ENCODE measurements at places on chromosomes 3 and 15.
A peak's percentile ranks its signal among the peaks of the same experiment; 100 is the strongest.

GRCh38 chr3:188385295-188385694 is 231.3 kb downstream of the LPP start:
- DNase-seq = no peak

GRCh38 chr3:13041113-13041776 is 32.0 kb downstream of the IQSEC1 start:
- DNase-seq = no peak

- no peak for DNase-seq
Measured at GRCh38 chr3:50961386-50961785, 286.7 kb downstream of the DOCK3 start.

DNA sequence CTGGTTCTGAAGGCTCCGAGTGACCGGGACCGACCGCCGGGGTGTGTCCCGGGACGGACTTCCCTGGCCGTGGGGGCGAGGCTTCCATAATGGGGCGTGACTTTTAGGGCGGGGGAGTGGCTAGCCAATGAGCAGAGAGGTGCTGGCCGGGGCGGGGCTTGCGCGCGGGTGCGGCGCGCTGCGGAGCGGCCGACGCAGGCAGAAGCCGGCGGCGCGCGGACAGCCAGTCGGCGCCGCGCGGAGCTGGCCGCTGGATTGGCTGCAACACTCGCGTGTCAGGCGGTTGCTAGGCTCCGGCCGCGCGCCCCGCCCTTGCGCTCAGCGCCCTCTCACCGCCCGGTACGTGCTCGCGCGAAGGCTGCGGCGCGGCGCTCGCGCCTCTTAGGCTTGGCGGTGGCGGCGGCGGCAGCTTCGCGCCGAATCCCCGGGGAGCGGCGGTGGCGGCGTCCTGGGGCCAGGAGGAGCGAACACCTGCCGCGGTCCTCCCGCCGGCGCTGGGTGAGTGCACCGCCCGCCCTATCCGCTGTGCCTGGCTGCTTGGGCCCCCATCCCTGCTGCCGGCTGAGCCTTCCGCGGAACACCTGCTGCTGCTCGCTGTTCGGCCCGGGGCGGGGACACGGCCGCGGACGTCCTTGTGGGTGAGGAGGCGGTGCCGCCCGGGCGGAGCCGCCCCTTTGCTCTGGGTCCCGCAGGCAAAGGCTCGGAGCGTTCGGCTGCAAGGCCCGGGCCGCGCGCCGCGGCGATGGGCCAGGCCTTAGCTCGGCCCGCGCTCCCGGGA is at the start of gene DAG1:
DAG1 (plus strand) TSS at position 332 of the 778 bp plus-strand sequence. CDS start 40,268 bp downstream, outside the sequence.
- DNase-seq = peak; percentile 95

DNA sequence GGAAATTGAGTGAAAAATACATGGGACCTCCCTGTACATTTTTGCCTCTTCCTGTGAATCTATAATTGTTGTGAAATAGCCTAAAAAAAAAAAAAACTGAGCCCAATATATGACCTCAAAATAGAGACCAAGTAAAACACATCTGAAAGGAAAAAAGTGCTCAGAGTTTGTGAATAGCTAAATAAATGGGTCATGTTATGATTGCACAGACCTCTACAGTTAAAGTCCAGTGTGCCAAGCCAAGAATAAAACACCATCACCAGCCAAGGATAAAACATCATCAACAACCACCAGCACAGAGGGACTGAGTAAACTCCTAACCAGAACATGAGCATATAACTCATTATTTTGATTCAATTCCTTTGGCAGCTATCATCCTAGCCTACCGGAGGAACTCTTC is 115.6 kb upstream of the AGTR1 start:
- no peak for DNase-seq

DNA sequence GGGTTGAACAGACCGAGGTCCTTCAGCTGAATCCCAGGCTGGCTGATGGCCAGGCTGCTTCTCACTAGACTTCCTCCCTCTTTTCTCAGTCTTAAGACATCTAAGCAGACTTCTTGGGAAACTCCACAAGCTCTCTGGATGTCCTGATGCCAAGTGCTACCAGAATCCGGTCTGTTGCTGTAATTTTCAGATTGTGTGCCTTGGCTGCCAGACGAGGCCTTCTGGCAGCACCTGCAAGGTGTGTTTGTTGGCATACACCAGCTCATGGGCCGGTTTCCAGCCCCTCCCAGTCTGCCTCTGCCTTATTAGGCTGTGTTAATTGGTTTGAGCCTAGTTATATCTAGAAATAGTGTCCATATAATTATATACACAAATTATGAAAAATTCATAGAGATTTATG is 120.6 kb downstream of the TNIK start:
- no peak for DNase-seq

- DNase-seq = no peak
Measured at GRCh38 chr3:1495466-1495865, 402.6 kb downstream of the CNTN6 start.

DNA sequence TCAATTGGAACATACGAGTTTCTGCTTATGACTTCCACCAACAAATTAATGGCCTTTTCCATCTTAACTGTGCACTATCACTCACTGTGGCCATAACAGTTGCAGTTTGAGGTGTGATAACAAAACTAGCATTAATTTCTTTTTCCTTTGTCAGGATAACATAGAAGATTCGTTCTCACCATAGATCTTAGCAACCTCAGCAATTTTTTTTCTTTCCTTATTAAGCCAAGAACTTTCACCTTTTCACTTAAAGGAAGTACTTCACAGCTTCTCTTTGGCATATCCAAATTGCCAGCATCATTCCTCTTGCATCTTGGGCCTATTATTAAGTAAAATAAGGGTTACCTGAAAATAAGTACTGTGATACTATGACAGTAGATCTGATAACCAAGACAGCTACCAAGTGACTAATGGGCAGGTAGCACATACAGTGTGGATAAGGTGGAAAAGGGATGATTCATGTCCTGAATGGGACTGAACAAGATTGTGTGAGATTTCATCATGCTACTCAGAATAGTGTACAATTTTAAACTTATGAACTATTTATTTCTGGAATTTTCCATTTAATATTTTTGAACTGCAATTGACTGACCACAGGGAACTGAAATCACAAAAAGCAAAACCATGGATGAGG is 46.6 kb downstream of the CEP70 start:
- DNase-seq = no peak

- no peak for DNase-seq
Measured at GRCh38 chr15:21261965-21262850, 178.1 kb downstream of the POTEB3 start.

GRCh38 chr3:183485093-183485492 is 56.7 kb upstream of the MCF2L2 start:
- DNase-seq = no peak

DNA sequence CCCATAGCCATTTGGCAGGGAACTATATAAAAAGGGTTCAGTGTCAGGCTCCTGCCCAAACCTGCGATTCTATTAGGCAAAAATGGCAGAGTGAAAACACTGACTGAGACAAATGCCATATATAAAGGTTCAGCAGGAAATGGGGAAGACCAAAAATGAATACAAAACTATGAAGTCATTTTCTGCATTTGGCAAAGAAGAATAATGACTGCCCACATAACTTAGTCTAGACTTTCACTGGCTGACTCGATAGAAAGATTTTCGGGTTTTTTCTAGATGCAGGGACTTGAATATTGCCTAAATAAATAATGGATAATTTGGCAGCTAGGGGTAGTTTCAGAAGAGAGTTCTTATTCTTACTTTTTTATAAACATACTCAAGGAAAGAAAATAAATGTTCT is 178.0 kb downstream of the TPRG1 start:
- no peak for DNase-seq

DNA sequence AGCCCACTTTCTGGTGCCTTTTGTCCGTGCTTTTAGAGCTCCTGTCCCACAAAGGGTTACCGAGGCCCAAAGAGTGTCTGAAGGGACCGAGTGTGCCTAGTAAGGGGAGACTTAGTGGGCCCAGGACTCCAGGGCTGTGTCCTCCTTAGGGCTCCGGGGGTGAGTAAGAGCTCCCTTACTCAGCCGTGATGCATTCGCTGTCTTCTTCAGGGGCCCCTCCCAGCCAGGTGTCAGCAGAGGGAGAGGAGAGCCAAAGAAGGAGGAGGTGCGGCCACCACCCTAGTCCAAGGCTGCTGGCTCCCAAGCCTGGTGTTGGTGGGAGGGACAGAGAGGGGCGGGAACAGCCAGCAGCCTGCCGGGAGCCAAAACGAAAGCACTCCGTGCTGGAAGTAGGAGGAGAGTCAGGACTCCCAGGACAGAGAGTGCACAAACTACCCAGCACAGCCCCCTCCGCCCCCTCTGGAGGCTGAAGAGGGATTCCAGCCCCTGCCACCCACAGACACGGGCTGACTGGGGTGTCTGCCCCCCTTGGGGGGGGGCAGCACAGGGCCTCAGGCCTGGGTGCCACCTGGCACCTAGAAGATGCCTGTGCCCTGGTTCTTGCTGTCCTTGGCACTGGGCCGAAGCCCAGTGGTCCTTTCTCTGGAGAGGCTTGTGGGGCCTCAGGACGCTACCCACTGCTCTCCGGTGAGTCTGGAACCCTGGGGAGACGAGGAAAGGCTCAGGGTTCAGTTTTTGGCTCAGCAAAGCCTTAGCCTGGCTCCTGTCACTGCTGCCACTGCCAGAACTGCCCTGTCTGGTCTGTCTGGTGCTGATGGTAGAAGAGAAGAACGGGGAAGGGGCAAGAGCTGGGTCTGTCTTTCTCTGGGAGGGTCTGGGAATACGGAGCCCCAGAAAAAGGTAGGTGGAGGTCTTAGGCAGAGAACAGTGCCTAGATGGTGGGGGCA is at the start of gene IL17RC:
IL17RC (plus strand) TSS at position 365 of the 947 bp plus-strand sequence; CDS start at position 583, 218 bp downstream.
- DNase-seq = no peak

- DNase-seq = no peak
Measured at GRCh38 chr15:77327844-77328529, 91.9 kb downstream of the PEAK1 start.

DNA sequence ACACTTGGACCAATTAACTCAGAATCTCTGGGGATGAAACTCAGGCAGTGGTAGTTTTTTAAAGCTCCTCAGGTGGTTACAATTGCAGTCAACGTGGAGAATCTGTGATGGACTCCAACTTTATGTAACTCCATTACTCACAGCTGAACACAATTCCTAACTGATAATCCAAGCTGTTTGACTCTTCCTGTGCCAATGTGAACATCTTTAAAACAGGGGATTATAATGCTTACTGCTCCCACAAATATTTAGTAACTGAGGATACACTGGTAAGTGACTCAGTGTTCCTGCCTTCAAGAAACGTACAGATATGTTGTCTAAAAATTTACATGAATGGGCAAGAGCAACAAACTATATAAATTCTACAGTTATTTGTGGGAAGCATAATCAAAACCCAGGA is 85.6 kb downstream of the OSBPL10 start:
- no peak for DNase-seq

GRCh38 chr3:188125076-188125475 is 28.9 kb upstream of the LPP start:
- no peak for DNase-seq

DNA sequence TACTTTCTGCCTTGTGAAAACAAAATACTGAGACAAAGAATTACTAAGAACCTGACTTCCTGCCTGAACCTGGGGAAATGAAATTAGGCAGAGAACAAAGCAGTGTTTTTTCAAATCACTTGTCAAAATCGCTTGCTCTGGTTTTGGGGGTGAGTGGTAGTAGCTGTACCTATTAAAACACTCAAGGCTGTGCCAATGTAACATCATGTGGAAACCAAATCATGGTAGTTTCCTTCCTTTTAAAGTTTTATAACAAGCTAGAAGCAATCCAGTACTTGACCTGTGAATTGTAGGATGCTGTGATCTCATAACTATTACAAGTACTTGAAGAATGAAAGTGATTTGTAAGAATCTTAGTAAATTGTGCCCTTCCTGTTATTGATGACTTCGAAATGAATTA is 6.7 kb downstream of the CMTM8 start:
- no peak for DNase-seq

GRCh38 chr3:188779281-188779980 is 392.3 kb upstream of the TPRG1 start:
- no peak for DNase-seq

- no peak for DNase-seq
Measured at GRCh38 chr3:180320631-180321030, 281.3 kb upstream of the TTC14 start.

- DNase-seq = no peak
Measured at GRCh38 chr3:119457246-119457645, 6.2 kb downstream of the TMEM39A start.

- no peak for DNase-seq
Measured at GRCh38 chr3:128992926-128993460, 883 bp downstream of the CFAP92 start.

GRCh38 chr3:51720292-51721061 is 13.6 kb downstream of the GRM2 start:
- no peak for DNase-seq

- DNase-seq = no peak
Measured at GRCh38 chr3:53936347-53936746, 44.7 kb upstream of the SELENOK start.

- no peak for DNase-seq
Measured at GRCh38 chr3:158789592-158789991, 12.3 kb upstream of the MFSD1 start.

DNA sequence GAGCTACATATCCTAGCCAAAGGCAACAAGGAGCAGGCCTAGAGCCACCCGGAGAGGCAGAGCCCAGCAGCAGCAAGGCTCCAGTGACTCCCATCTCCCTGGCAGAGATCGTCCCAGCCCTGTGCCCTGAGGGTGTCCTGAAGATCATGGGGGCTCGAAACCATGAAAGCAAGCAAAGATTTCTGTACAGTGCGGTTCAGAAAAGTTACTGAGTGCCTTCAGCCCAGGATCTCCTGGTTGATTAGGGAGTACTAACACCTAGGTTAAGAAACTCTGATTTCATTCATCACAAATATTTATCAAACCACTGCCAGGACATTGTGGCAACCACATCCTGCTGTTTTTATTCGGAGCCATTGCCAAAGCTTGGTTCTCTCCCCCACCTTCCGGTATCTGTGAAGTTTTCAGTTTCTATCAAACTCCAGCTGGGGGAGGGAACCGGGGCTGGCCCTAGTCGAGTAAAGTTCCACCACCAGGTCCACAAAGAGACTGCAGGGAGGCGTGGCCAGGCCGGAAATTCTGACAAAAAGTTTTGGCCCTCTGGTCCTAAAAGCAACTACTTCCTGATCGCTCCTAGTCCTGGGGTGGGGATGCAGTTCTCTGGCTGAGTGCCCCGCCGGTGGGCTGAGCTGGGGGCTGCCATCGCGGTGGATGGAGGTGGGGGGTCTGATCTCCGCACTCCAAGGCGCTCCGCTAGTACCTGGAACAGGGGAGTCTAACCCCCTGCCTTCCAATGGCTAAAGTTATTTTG is 1.2 kb downstream of the RAB43 start:
- DNase-seq = peak; percentile 77

DNA sequence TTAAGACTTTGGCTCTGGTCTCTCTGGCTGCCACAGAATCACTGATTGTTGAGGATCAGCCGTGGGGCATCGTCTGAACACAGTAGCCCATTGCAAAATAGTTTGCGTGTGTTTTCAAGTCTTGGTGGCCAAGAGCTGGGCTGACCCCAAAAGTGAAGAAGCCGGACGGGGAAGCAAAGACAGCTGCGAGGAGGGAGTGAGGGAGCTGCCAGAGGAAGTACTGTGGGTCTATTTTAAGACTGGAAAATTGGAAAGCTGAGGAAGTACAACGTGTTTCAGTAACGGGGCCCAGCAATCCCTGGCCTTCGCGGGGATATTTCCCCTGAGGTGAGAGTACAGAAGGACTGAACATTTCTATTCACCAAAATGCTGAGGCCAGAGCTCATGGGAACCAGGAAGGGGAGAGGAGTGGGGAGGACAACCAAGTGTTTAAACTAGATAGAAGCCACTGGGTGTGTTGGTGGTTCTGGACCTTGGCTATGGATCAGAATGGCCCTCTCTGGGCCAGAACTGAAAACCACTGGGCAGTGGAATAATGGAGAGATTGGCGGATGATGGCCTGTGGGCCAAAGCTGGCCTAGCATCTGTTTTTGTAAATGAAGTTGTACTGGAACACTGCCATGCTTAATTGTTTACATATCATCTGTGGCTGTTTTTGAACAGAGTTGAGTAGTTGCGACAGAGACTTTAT is 34.1 kb upstream of the LIMD1 start:
- no peak for DNase-seq
